ENCODE measurements at places on chromosomes 13 and 19. TPM values are rescaled to one million over a fixed set of nuclear protein-coding genes. Genes with fewer than 3 reads are reported as not detected.

- H3K4me1 ChIP-seq, result no peaks in the 10 kb centered on the region
- no peak overlapping the region for H3K27ac ChIP-seq
- H3K4me3 ChIP-seq, result no peak overlapping the region
- no peaks in the 10 kb centered on the region for H3K27me3 ChIP-seq
- H3K36me3 ChIP-seq, result no peaks in the 10 kb centered on the region
Measured at GRCh38 chr13:110166598-110166997, 140.4 kb downstream of the COL4A1 start.

DNA sequence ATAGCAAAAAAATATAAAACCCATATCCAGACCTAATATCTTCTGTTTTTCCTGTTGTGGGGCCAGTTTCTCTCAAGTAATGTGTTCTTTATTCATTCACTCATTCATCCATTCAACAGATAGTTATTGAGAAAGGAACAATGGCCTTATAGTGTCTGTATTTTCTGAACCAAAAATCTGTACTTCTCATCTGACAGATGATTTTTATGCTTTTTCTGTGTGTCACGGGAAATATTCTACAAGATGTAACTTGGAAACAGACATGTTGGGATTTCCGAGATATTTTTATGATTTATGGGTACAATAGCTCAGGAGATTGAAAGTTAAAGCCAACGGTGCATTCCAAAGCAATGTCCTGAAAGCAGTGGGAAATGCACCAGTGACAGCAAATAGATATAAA lies 5.7 kb downstream of the ACOD1 start:
- no peaks in the 10 kb centered on the region for H3K27me3 ChIP-seq
- no peak for DNase-seq
- H3K36me3 ChIP-seq, result no peaks in the 10 kb centered on the region
- no peak overlapping the region for H3K4me3 ChIP-seq
- no peak overlapping the region for H3K27ac ChIP-seq
- H3K4me1 ChIP-seq, result no peaks in the 10 kb centered on the region

The NLRP9 gene
- not detected for total RNA-seq

GRCh38 chr19:55115446-55116065 lies 1.9 kb downstream of the PPP1R12C start:
- H3K27me3 ChIP-seq, result no peaks in the 10 kb centered on the region
- H3K36me3 ChIP-seq, result no peaks in the 10 kb centered on the region
- peak overlapping the region; percentile 97 for H3K27ac ChIP-seq
- H3K4me3 ChIP-seq, result peak overlapping the region; percentile 79

GRCh38 chr19:35299523-35300338 lies 7.8 kb downstream of the MAG start:
- DNase-seq, result no peak
- H3K27ac ChIP-seq, result no peak overlapping the region
- no peaks in the 10 kb centered on the region for H3K27me3 ChIP-seq
- no peaks in the 10 kb centered on the region for H3K36me3 ChIP-seq

- H3K4me3 ChIP-seq, result no peak overlapping the region
- H3K4me1 ChIP-seq, result no peaks in the 10 kb centered on the region
- no peaks in the 10 kb centered on the region for H3K27me3 ChIP-seq
- no peaks in the 10 kb centered on the region for H3K36me3 ChIP-seq
Measured at GRCh38 chr13:32642858-32643257, 56.6 kb downstream of the PDS5B start.

The ZNF431 gene
- total RNA-seq, result 11.8 TPM

The PGLYRP2 gene
- not detected for total RNA-seq

DNA sequence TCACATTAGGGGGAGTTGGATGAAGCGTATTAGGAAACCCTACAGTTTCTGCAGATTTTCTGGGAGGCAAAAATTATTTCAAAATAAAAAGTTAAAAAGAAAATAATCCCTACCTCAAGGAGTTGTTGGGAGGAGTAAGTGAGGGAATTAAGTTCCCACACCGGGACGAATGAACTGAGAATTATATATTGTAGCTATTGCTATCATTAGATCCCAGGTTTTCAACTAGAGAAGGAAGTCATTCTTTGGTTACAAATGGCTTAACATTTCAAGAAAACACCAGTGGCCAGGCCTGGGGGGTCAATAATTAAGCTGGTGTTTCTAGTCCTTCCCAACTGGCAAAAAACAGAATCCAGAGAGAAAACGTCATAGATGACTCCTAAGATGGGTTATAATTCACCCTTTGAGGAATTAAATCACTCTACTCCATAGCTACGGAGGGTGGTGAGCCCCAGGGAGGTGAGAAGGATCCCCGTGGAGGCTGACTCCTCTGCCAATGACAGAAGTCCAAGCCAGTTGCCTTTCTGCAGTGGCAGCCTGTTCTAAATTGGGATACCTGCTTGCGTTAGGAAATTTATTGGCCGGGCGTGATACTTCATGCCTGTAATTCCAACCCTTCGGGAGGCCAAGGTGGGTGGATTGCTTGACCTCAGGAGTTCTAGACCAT lies 1.2 kb upstream of the MYDGF start:
- no peaks in the 10 kb centered on the region for H3K36me3 ChIP-seq
- H3K4me1 ChIP-seq, result no peaks in the 10 kb centered on the region
- peak overlapping the region; percentile 75 for H3K27ac ChIP-seq
- DNase-seq, result no peak

The TTC9B gene
- total RNA-seq, result not detected

- no peaks in the 10 kb centered on the region for H3K4me1 ChIP-seq
- no peak overlapping the region for H3K4me3 ChIP-seq
- DNase-seq, result no peak
- no peaks in the 10 kb centered on the region for H3K36me3 ChIP-seq
- H3K27me3 ChIP-seq, result no peaks in the 10 kb centered on the region
Measured at GRCh38 chr19:5011476-5012238, 42.7 kb downstream of the KDM4B start.

DNA sequence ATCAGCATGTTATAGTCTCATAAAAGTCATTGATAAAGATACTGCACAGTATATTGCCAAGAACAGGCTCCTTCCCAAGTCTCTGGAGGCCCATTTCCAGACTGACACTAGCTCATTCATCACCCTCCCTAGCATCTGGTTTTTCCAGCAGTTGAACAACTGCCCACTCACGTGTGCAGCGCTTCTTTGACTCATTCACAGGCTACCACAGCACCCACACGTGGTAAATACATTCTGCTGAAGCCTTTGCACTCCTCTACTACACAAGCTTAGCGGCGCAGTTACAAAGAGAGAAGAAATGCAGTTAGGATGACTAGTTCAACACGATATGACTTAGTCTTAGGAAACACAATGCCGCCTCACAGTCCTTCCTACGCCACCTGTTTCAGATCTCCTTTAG lies 87.7 kb downstream of the DOCK9 start:
- no peak overlapping the region for H3K4me3 ChIP-seq
- DNase-seq, result no peak
- H3K36me3 ChIP-seq, result no peaks in the 10 kb centered on the region
- H3K4me1 ChIP-seq, result no peaks in the 10 kb centered on the region

GRCh38 chr13:49985129-49985528 lies 11.7 kb upstream of the TRIM13 start:
- no peaks in the 10 kb centered on the region for H3K4me1 ChIP-seq
- H3K27ac ChIP-seq, result no peak overlapping the region
- no peaks in the 10 kb centered on the region for H3K36me3 ChIP-seq
- DNase-seq, result no peak

DNA sequence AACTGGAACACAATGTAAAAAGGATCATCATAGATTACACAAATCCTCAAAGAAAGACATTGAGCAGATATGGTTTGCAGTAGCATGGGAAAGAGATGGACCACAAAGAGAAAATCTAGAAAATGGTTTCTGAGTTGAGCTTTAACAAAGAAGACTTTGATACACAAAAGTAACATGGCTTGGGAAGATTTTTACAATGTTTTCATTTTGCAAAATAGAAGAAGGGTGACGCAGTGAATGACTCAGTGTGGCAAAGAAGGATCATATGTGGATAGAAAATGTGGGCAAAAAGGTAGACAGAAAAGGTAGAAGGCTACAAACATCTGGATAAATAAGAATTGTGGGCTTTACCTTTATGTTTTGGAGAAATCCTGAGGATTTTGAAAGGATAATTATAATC lies 1220.5 kb downstream of the PCDH17 start:
- H3K27me3 ChIP-seq, result no peaks in the 10 kb centered on the region
- H3K27ac ChIP-seq, result no peak overlapping the region

- no peaks in the 10 kb centered on the region for H3K4me1 ChIP-seq
- no peak for DNase-seq
- H3K4me3 ChIP-seq, result no peak overlapping the region
- H3K27ac ChIP-seq, result no peak overlapping the region
- no peaks in the 10 kb centered on the region for H3K36me3 ChIP-seq
Measured at GRCh38 chr13:38539632-38540031, 147.2 kb upstream of the FREM2 start.

DNA sequence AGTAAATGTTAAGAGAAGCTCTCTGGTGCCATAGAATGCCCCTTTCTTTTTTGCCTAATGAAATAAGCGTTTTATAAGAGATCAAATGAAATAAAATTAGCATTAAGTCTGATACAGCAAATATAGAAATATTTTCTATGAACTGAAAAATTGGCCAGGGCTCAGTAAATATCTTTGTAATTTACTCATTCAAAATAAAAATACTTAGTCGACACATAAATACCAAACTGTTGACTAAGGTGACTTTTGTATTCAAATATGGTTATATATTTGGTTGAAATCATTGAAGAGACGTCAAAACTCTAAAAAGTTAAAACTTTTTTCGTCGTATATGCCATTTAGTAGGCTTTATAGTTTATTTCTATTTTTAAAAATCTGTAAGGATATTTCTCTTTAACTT lies 25.6 kb downstream of the IPO5 start:
- H3K4me3 ChIP-seq, result no peak overlapping the region
- H3K4me1 ChIP-seq, result no peaks in the 10 kb centered on the region
- no peak for DNase-seq

The RFPL4A gene
- not detected for total RNA-seq

The INSL3 gene
- not detected for total RNA-seq

DNA sequence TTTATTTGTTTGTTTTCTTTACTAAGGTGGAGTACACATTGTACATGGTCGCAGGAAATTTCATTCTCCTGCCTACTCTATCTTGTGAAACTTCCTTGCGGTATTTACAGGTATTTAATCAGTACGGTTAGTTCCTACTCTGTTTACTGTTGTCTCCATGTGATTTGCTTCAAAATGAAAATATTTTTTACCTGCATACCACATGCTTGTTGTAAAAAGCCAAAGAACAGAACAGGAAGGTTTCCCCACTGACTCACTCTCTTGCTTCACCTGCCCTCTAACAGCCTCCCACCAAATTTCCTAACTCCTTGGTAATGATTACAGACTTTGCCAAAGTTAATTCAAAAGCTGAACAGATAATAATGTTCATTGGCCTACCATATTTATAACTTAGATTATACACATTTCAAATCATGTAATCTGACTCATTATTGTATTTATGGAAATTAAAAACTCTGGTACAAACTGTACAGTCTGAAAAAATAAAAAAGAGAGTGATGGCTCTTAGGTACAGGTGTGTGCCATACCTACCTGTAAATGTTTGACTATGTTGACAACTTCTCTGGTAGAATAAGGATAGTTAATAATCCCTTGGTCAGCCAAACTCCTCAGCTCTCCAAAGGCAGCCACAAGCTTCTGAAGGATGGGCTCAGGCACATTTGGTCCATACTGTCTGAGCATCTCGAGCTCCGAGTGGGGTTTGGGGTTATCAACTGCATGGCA lies 239.9 kb downstream of the VWA8 start:
- DNase-seq, result no peak
- H3K27ac ChIP-seq, result no peak overlapping the region
- no peaks in the 10 kb centered on the region for H3K4me1 ChIP-seq
- no peak overlapping the region for H3K4me3 ChIP-seq
- no peaks in the 10 kb centered on the region for H3K27me3 ChIP-seq

- no peaks in the 10 kb centered on the region for H3K4me1 ChIP-seq
- H3K27ac ChIP-seq, result no peak overlapping the region
- H3K27me3 ChIP-seq, result no peaks in the 10 kb centered on the region
- DNase-seq, result no peak
- H3K36me3 ChIP-seq, result no peaks in the 10 kb centered on the region
Measured at GRCh38 chr13:56752636-56753035, 388.1 kb upstream of the PRR20A start.

DNA sequence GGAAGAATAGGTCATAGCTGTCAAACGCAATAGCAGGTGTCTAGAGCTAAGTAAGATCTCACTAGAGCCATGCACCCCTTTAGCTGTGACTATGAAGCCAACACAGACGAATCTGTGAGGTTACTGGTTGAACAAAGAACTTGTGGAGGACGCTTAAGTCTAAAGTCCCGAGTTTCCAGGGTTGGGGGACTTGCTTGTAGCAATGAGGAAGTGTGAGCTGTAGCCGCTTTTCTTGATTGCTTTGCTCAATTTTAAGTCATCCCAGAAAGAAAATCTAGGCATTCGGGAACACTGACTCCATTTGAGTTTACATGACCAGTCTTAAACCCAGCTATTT lies 1.6 kb downstream of the GPC5 start:
- no peak overlapping the region for H3K4me3 ChIP-seq
- H3K36me3 ChIP-seq, result no peaks in the 10 kb centered on the region
- DNase-seq, result no peak

DNA sequence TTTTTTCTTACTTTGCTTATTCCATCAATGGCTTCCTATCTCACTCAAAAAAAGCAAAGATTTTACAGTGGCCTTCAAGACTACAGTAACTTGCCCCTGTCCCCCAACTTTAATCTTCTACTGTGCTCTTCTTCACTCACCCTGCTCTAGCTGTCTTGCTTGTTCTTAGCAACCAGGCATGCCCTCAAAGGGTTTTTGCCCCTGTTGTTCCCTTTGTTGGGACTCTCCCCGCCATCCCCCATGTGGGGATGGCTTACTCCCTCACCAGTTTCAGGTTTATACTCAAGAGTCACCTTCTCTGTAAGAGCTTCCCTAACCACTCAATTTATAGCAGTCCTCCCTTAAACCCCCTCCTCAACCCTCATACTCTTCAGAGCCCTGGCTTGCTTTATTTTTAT lies 5.4 kb downstream of the MTMR6 start:
- H3K27me3 ChIP-seq, result no peaks in the 10 kb centered on the region
- no peak overlapping the region for H3K4me3 ChIP-seq
- no peaks in the 10 kb centered on the region for H3K4me1 ChIP-seq
- H3K36me3 ChIP-seq, result no peaks in the 10 kb centered on the region
- H3K27ac ChIP-seq, result no peak overlapping the region

GRCh38 chr19:10712754-10713153 lies 5.1 kb upstream of the DNM2 start:
- H3K4me1 ChIP-seq, result peaks cover 4% of the 10 kb centered on the region
- DNase-seq, result peak; percentile 88
- H3K27ac ChIP-seq, result peak overlapping the region; percentile 75
- H3K36me3 ChIP-seq, result no peaks in the 10 kb centered on the region
- H3K27me3 ChIP-seq, result no peaks in the 10 kb centered on the region
- H3K4me3 ChIP-seq, result peak overlapping the region; percentile 3

The SHISA2 gene
- total RNA-seq, result not detected

- no peaks in the 10 kb centered on the region for H3K27me3 ChIP-seq
- H3K27ac ChIP-seq, result no peak overlapping the region
- DNase-seq, result peak; percentile 90
Measured at GRCh38 chr19:10388957-10389356, 8.6 kb upstream of the TYK2 start.

DNA sequence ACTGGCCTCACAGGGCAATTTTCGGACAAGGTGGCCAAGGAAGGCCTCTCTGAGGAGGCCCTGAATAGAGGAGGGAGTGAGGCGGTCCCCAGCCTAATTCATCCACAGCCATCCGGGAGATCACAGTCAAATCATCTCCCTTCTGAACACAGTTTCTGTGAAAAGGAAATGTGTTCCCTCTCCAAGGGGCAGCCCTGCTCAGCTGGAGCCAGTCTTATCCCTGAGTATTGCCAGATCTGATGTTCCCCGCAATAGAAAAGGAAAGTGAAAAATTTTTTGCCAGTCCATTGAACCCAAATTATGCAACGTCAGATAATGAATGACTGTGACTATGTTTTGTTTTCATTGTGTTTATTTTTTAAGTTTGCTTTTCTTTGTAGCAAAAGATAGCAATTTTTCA lies 125.9 kb downstream of the SIPA1L3 start:
- peak overlapping the region; percentile 78 for H3K27ac ChIP-seq
- DNase-seq, result no peak
- H3K4me1 ChIP-seq, result peaks cover 20% of the 10 kb centered on the region
- no peaks in the 10 kb centered on the region for H3K27me3 ChIP-seq
